Non-pigmented ciliary epithelial cell (primary cell): ENCODE measurements at places on chromosomes 11 and 22.

- no peak for DNase-seq
Measured at GRCh38 chr11:108734956-108735559, 70.2 kb downstream of the DDX10 start.

DNA sequence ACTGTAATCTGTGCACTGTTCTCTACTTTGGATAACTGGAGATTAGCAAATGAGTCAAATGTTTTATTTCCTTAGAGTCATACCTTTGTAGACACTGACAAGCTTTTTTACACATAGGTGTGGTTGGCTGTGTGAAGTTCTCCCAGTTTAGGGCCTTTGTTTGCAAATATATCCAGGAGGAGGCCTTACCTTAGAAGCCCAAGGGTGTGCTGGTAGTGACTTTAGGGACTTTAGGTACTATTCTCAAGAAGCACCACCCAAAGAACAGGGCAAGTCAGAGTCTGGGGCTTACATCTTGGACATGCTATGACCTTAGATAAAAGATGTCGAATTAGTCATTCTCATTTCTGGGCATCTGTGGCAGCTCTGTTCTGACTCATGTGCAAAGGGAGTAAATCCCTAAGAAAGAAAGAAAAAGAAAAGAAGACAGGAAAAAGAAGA, 4.8 kb upstream of the FAR1 start:
- DNase-seq = no peak

- no peak for DNase-seq
Measured at GRCh38 chr11:113177671-113178070, 136.7 kb upstream of the TTC12 start.

- DNase-seq = no peak
Measured at GRCh38 chr22:42964994-42965699, 49.8 kb downstream of the PACSIN2 start.

DNA sequence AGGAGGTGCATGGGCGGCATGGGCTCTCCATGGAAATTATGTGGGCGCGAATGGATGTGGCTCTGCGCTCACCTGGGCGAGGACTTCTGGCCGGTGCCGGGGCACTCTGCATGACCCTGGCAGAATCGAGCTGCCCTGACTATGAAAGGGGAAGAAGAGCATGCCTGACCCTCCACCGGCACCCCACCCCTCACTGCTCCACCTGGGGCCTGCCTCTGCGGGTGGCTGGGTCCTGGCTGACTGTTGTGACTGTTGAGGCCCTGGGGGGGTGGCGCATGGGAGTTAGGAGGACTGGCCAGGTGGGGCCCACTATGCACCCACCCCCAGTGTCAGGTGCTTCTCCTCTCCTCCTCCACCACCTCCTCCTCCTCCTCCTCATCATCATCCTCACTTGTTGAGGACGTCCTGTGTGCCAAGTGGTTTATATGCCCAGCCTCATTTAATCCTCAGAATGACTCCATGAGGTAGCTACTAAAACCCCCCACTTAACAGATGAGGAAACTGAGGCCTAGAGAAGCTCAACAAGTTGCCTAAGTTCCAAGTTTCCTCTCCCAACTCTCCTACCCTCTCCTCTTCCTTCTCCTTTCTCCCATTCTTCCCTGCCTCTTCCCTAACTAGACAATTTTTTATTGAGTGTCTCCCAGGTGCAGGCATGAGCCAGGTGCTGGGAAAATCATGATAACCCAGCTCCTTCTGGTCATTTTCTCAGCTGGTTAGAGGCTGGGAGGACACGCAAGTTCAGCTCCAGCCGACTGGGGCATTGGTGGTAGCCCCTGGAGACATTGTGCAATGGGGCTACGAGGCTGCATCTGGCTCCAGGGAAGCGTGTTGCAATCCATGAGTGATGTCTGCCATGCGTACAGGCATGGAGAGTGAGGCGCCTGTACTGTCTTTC, 2.3 kb downstream of the MYEOV start:
- no peak for DNase-seq
